ENCODE measurements at places on chromosomes 7 and 10.

DNA sequence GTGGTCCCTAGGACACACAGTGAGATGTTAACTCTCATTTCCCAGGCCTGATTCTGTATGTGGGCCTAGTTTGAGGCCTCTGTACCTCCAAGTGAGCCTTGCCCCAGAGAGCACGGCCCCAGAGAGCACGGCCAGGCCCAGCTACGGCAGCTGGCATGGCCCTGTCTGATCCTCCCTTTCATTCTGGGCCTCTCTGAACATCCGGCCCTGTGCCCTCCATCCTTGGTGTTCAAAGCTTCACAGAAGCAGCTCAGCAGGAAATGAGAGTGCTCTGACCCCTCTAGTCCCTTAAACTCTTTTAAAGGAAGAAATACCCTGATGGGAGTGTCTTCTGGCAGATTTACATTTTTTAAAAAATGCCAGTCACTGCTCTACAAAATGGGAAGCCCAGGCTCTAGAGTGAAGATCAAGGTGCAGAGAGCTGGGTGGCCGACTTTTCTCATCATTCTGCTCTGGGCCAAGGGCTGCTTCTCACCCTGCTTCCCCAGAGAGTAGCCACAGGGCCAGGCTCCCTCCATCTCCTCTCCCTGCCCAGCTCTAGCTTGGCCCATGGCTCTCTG is 171.9 kb downstream of the RPS24 start:
- DNase-seq, result no peak

DNA sequence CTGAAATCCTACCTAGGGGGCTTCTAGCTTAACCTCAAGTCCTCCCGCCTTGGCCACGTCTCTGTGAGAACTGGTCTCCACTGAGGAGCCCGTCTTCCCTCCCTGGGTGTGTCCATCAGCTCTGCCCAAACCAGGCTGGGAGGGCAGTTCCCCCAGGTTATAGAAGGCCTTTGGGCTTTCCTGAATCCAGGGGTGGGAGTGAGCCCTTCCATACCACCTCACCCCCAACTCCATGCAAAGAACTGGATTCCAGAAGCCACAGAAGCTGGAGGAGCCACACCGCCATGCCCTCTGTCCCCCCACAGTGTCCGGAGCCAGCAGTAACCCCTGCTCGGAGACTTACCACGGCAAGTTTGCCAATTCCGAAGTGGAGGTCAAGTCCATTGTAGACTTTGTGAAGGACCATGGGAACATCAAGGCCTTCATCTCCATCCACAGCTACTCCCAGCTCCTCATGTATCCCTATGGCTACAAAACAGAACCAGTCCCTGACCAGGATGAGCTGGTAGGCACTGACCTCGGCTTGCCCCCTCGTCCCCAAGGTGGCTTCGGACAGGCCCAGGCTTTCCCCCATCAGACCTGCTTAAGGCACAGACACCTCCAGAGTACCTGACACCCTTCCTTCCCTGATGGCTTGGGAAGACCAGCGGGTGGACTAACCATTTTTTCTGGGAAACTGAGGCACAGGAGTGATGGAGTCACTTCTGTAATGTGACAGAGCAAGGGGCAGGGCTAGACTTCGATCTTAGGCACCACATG is 4.7 kb downstream of the CPA1 start:
- DNase-seq, result no peak

- DNase-seq, result no peak
These were observed 126.0 kb upstream of the ANKRD1 start for GRCh38 chr10:91046869-91047268.

- no peak for DNase-seq
These were observed 60.4 kb upstream of the NPVF start for GRCh38 chr7:25288556-25289307.

- DNase-seq, result no peak
These were observed 20.7 kb upstream of the VIPR2 start for GRCh38 chr7:159165352-159165751.

DNA sequence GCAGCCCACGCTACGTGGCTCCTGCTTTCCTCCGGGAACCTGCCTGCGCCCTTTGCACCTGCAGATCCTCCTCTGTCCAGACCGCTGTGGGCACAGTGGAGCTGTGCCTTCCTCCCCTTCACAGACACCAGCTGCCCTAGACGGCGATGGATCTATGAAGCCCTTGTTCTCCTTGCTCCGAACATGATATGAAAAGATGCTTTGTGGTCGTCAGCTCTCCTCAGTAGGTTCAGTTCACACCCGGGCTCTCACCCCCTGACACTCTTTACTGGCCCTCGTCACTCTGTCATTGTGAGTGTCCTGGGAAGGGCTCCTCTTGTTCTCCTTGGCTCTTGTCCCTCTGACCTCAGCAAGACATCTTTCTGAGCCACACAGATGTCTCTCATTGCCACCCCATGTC is 4.2 kb downstream of the ZNF488 start:
- DNase-seq, result peak; percentile 40

DNA sequence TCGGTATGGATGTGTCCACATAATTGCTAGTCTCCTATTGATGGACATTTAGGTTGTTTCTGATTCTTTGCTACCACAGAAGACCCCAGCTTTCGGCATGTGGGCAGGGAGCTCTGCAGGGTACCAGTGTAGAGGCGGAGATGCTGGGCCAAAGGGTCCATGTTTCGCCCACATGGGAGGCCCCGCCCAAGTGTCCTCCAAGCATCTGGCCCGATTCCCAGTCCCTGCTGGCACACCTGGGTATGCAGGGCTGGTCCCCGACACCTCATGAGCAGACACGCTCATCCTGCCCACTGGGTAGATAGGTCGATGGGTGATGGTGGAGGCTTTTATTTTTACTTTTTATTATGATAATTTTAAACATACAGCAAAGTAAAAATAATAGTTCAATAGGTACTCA is 19.4 kb upstream of the TBRG4 start:
- DNase-seq, result no peak
